H9 (cell line): ENCODE measurements at places on chromosomes 3 and 15. TPM values are rescaled to one million over a fixed set of nuclear protein-coding genes. Genes with fewer than 3 reads are reported as not detected.

GRCh38 chr3:58719684-58720083, 53.1 kb upstream of the FAM3D start:
- H3K4me1 ChIP-seq: no peaks in the 10 kb centered on the region
- DNase-seq: no peak
- H3K36me3 ChIP-seq: no peaks in the 10 kb centered on the region
- H3K27me3 ChIP-seq: no peaks in the 10 kb centered on the region
- H3K27ac ChIP-seq: no peak overlapping the region

Gene PROS1
- total RNA-seq: 1.0 and 1.3 TPM in 2 replicates

Gene PP2D1
- not detected in 2 replicates for total RNA-seq

Gene CFAP100
- 0.26 and 0.44 TPM in 2 replicates for total RNA-seq
